Stimulated activated CD8-positive, alpha-beta memory T cell treated with anti-CD3 and anti-CD28 coated beads, Interleukin-2, amount 100 ng/mL, for 48 hours (primary cell): ENCODE measurements at places on chromosomes 1 and 21.

DNA sequence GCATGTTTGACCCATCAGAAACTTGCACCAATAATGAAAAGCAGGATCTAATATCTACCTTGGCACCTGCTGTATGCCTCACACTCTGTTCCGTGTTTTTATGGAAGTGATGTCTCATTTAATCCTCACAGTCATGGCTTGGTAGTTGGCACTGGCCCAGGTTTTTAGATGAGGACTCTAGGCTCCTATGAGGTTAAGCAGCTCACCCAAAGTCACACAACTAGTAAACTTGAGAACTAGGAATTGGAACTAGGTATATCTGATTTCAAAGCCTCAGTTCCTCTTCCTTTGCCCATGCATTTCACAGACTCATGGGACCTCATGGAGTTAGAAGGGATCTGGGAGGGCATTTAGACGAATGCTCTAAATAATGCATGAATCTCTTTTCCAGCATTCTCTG, 21.3 kb upstream of the TARBP1 start:
- DNase-seq, result no peak

DNA sequence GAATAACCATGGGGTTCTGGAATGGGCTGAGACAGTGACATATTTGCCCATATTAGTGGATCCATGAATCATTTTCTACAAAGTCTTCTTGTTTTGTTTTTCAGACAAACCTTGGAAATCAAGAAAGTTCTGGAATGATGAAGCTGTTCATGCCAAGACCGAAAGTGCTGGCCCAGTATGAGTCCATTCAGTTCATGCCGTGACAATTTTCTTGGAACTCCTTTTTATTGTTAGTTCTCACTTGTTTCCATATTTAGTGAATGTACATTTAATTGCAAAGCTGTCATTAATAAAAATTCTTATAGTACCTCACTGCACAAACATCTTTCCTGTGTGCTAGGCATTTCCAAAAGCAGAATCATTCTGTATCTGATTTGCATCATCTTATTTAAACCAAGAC, 100.6 kb upstream of the KCNJ15 start:
- DNase-seq, result no peak

DNA sequence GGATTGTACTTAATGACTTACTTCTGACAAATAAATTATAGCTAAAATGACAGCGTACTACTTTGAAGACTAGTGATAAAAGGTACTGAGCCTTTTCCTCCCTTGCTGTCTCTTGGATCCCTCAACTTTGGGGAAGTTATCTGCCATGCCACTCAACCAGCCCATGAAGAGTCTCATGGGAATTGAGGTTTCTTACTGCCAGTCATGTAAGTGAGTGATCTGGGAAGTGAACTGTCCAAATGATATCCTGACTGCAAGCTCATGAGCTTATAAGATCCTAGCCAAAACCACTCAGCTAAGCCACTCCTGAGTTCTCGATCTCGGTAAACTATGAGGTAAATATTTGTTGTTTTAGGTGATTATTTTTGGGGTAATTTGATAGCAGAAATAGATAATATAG, 247.8 kb downstream of the NCAM2 start:
- DNase-seq, result no peak

- DNase-seq, result no peak
Observed at GRCh38 chr1:206839857-206840256, 25.6 kb upstream of the IL20 start.

DNA sequence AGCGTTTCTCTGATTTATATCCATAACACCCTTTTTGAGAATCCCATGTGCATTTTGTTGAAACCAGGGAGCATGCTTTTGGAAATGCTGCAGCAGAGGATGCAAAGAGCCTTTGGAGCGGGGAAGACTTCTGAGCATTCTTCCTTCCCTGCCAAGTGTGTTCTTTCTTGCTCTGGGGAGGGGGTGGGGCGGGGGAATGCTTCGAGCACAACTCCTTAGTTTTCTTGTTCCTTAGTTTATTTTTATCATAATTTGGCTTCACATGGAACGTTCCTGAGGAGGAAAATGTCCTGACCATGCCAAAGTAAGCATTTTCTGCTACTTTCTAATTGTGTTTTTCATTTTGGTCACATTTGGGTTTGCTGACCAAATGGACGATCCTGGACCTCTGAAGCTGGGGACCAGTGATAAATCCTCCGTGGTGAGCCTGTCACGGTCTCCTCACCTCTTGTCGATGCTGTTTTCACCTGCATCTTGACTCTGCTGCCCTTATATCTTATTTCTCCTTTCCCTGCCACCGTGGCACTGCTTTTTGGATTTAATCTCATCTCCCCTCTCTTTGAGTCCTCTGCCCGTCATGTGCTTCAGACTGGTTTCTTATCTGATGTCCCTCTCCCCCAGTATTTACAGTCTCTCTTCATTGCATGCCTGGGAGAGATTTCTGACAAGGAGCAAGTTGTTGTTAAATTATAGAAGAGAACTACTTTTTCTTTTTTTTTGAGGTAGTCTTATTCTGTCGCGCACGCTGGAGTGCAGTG, 2.4 kb downstream of the CTPS1 start:
- DNase-seq, result no peak

DNA sequence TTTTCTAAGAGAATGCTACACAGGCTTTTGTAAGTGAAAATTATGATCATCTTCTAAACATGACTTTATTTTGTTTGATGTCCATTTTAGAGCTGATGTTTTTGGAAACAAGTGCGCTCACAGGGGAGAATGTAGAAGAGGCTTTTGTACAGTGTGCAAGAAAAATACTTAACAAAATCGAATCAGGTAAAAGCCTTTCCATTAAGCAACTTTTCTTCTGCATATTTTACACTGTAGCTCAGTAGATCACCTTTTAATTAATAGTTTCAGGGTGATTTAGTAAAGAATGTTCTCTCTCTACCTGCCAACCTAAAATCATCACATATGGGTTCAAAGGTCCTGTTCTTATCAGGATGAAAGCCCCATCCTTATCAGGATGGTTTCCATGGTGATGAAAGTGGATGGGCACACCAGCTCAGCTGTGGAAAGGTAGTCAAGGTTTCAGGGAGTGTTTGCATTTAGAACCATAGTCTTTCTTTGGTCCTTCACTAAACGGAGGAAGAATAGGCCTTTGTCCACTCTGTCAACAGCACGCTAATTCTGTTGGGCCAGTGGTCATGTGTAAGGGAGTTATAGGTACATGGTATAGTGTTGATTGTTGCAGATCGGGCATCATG, 28.1 kb downstream of the RAB4A start:
- DNase-seq, result no peak

- no peak for DNase-seq
Observed at GRCh38 chr1:67838180-67838910, 5.1 kb upstream of the GNG12 start.

DNA sequence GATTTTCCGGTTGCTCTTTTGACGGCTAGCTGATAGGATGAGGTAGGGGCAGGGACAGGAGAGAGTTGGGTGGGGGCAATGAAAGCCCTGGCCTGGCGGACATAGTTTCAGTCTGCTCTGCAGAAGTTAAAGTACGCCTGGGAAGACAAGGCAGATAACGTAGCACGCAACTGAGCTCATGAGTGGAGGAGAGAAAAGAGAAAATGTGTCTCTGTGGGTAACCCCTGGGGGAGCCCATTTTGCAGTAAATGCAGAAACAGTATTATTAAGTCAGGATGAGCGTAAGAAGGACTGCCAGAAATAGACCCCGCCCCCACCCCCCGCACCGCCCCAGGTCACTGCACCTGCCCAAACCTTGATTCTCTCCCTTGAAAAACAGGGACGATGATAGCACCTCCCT, 51.7 kb upstream of the TARBP1 start:
- no peak for DNase-seq

DNA sequence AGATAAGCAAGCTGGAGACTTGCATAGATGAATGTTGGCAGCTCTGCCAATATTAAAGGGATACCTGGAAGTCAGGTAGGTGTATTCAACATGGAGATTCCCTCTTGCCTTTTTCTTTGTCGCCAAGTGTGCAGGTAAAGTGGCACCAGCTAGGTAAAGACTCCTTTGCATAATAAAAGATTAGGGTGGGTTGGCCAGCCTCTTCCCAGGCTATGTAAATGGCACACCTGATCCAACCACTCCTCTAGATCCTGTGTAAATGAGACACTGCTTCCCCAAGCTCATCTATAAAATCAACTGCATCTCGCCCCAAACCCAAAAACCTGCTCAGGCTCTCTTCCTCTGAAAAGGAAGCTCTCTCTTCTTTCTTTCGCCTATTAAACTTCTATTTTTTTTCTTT, 100.8 kb upstream of the DSCAM start:
- DNase-seq, result no peak
